ENCODE measurements at places on chromosomes 6 and 20.

- peaks cover 9% of the 10 kb centered on the region for H3K4me1 ChIP-seq
- DNase-seq = peak; percentile 20
- H3K27me3 ChIP-seq = no peaks in the 10 kb centered on the region
- H3K4me3 ChIP-seq = no peak overlapping the region
- H3K27ac ChIP-seq = no peak overlapping the region
Measured at GRCh38 chr6:167742719-167743303, 83.9 kb upstream of the AFDN start.

DNA sequence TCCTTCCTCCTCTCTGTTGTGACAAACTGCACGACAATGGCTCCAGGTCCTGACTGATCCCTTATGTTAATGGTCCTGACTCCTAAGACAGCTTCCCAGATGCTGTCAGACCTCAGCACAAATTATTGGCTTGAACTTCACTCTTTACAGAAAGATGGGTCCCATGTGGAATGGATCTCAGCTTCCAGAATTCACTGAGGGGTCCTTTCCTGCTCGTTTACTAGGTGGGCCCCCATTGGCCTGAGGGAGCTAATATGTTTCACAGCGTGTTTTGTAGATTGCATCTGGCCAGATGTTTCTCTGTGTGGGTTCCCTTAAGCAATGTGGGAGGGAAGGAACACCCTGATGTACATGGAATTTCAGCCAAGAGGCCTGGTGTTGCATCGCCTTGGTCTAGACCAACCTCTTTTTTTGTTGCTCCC is 826.6 kb downstream of the MAFB start:
- DNase-seq = no peak
- no peak overlapping the region for H3K4me3 ChIP-seq
- no peaks in the 10 kb centered on the region for H3K4me1 ChIP-seq
- H3K27me3 ChIP-seq = no peaks in the 10 kb centered on the region

DNA sequence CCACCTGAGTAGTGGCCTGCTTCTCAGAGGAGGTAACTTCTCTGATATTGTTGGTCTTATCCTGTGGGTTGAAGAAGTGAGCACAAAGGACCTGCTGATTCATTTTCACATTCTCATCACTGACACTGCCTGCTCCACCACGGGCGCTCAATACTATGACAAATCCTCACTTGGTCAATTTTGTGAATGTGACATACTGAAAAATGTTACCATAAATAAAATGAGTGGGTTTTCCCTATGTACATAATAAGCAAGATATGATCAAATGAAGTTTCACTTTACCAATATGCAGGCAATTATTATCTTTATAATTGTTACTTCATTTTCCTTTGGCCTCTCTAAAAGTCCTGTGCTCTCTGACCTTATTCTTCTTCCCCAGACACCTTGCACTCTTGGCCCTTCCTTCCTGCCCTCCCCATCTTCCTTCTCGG is 71.5 kb upstream of the RIPOR2 start:
- peaks cover 55% of the 10 kb centered on the region for H3K4me1 ChIP-seq
- H3K36me3 ChIP-seq = no peaks in the 10 kb centered on the region
- no peaks in the 10 kb centered on the region for H3K27me3 ChIP-seq

DNA sequence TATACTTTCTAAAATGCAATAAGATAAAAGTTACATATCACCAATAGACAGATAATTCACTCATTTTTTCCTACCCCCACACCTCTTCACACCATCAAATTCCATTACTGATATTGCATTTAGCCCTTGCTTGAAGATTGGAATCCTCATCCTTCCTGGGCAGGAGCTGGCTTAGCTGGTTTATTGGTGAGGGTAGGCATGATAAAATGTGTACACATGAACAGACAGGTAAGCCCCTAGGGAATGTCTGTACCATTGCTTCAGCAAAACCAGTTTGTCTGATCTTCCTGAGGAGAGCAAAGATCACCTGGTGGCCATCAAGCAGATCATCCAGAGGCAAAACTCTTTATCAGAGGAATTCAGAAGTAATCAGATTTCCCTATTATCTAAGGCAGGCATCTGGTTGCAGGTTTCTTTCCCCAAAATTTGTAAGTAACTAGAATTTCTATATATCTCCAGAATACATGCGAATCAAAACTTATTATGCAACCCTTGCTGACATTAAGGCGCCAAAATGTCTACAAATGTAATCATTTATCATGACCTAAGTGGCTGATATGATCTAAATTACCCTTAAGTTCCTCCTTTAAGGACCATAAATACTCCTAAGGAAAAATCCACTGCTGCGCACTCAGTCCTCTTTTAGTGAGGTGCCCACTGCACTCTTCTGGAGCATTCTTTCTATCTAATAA is 6.6 kb upstream of the FABP7 start:
- H3K4me3 ChIP-seq = no peak overlapping the region
- H3K27ac ChIP-seq = no peak overlapping the region
- H3K36me3 ChIP-seq = no peaks in the 10 kb centered on the region

GRCh38 chr20:40251284-40251932 is 437.6 kb downstream of the MAFB start:
- no peaks in the 10 kb centered on the region for H3K36me3 ChIP-seq
- no peak overlapping the region for H3K27ac ChIP-seq
- no peaks in the 10 kb centered on the region for H3K4me1 ChIP-seq

DNA sequence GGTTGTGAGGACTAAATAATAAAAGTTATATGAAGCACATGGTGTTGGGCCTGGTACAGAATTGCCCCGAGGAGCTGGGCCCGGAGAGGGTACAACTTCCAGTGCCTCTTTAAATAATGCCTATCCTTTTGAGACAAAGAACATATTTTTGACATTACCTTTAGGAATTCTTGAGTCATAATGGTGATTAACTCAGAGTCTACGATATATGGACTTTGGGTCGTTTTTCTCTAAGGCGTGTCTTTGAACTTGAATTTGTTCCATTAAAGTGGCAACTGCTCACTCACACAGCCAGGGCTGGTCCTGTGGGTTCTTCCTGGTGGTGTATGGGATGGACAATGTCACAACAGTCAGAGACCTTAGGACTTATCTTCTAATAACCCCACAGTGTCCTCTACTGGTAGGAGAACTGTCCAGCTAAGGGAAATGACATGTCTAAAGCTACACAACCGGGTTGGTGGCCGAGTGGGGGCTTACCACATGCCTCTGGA is 106.5 kb downstream of the CDC5L start:
- peak; percentile 65 for DNase-seq
- H3K4me1 ChIP-seq = peaks cover 60% of the 10 kb centered on the region
- H3K27ac ChIP-seq = peak overlapping the region; percentile 51
- H3K4me3 ChIP-seq = no peak overlapping the region

Data from Calu3 (cell line).